ENCODE measurements at places on chromosomes 1 and 21.

DNA sequence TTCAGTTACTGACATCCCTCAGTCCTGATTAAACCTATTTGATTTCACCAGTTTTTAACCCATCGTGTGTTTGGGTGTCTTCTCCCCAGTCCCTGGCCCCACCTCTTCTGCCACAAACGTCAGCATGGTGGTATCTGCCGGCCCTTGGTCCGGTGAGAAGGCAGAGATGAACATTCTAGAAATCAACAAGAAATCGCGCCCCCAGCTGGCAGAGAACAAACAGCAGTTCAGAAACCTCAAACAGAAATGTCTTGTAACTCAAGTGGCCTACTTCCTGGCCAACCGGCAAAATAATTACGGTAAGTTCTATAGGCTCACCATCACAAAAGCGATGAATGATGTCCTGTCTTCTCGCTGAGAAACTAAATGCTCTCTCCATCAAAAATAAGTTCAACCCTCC is 28.7 kb downstream of the NBPF3 start:
- peak; percentile 71 for DNase-seq

DNA sequence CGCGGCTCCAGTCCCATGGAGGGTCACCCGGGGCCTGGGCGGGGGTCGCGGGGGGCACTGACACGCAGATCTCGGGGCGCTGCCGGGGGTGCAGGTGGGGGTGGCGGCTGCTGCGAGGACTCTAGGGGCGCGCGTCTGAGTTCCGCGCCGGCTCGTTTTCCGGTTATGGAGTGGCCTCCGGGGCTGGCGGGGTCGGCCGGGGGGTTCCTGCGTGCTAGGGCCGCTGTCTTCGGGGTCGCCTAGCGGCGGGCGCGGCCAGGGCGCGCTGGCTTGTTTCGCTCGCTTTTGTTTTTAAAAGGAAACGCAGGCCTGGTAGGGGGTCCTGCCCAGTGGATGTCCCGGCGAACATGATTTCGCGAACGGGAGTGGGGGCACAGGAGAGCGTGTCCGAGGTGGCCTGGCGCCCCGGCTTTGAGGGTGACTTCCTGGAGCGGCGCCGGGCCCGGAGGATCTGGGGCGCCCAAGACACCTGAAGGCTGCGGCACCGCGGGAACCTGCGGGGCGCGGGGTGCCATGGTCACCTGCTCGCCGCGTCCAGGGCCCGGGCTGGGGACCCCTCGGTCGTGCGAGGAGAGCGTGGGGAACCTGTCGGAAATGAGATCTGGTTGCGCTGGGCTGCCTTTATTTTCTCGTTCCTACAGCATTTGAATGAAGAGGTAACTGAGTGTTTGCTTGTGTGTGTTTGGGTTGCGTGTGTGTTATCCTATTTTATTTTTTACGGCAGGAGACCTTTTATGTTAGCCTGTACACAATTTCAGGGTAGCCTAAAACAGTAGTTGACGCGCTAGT is 618 bp downstream of the ETS2 start:
- DNase-seq, result peak; percentile 34

DNA sequence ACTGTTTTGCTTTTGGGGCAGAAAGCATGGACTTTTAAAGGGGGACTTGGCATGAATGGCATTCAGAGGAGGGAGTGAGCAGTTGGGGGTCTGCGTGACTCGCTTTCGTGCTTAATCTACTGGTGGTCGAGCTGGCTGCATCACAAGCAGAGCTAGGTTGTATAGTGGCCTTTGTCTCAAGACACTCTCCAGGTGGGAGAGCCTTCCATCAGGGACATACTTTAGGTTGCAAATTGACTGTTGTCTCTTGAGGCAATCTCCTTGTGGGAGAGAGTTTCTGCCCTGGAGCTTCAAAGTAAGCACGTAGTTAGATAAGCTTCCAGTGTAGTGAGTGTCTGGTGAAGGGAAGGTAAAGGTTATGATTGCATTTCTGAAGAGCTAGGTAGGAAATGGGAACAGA is 93.9 kb downstream of the C1orf21 start:
- DNase-seq, result peak; percentile 78

DNA sequence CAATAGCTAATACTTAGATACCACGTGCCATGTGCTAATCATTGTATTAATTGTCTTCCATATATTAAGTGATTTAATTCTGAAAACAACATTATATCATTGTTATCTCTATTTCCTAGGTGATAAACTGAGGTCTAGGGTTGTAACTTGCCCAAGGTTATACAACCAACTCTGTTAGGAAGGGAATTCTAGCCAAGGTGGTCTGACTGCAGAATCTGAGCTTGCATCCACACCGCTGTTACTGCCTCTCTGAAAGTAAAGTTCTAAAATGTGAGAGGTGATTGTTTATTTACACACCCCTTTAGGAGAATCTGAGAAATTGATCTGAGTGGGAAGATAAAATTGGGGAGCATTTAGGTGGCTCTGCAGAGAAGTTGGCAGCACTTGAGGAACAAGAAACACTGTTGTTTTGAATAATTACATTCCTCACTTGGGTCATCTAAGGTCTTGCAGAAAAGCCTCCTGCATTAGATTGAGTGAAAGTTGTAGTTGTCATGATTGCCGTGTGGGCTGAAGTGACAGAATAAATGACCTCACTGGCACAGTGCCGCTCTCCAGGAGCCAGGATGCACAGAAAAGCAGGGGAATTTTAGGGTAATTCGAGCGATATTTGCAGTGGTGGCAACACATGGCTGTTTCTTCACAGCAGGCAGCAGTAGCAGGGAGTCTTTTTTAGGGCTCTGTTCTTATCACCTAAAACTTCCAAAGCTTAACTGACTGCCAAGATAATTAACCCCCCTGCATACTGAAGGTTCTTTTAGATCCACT is 121.7 kb downstream of the ADGRL4 start:
- DNase-seq, result no peak

GRCh38 chr1:23742670-23743286 is 493 bp upstream of the ELOA start:
- DNase-seq, result no peak

DNA sequence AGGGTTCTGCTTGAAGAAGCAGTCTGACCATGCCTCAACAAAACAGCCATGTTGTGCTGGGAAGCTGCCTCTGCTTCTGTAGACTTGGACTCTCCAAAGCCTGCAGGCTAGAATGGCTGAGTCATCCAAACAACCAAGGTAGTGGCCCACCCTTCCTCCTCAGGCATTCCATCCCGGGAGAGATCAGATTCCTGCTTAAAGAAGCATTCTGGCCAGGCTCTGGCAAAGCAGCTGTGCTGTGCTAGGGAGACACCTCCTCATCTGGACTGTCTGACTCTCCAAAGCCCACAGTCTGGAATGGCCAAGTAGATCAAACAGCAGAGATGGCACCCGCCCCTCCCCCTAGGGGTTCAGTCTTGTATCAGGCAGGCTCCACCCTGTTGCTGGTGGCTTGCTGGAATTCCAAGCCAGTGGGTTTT is 38.3 kb upstream of the F3 start:
- peak; percentile 97 for DNase-seq

DNA sequence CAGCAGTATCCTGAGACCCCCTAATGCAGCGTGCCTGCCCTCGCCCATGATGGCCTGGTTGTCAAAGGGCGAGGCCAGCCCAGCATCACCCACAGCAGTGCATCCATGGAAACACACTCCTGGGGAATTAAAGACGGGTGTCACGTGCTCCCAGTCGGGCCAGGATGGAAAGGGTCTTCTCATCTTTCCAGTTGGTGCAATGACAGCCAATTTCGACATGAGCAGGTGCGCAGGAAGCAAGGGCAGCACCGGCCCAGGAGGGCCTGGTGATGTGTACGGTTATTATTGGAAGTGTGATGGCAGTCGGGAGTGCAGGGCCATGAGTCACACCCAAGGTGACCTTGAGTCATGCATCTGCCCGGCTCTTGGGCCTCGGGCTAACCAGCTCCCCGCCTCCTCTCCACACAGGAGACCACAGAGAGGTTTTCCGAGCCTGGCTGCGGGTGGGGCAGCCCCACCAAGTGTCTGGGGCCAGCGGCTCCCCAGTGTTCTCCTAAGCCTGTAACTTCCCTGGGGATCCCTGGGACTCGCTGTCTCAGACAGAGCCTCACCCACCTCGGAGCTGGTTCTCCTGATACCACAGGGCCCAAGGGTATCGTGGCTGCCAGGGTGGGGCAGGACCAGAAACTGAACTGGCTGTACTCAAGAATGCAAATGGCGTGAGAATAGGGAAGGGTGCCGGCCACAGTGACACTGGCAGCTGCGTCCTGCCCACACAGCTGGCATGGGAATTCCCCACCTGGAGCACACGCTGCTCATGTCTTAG is 119.8 kb downstream of the SIK1 start:
- DNase-seq, result peak; percentile 35

DNA sequence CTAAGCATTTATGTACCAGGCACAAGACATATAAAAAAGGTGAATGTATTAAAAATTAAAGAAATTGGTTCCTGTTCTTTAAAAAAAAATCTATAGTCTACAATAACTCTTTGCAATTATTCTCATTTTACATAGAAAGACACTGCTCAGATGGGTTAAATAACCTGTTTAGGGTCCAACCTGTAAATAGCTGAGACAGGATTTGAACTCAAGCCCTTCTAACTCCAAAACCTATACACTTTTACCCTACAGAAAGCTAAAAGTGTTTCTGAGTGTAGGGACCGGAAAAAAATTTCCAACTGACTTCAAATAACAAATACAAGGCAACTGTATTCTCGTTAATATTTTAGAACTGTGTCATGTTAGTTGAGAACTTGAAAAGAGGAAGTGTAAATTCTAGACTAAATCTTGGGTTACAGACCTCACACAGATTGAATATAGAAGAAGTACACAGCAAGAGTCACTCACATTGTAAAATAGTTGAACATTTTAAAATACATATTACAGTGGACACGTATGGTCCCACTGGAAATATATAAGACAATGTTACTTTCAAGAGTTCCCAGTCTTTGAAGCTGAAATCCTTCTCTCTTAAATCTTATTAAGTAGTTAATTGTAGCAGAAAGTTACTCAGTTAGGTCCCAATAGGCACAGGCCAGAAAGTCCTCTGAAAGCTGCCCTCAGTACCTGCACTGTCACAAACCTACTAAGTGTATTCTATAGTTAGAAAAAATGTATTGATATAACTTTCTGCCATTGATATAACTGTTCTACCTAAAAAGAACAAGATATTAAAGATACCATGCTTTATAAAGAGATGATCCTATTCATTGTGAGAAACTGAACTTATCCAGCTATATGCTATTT is 7.3 kb downstream of the EDEM3 start:
- no peak for DNase-seq

GRCh38 chr1:41907446-41907845 is 11.3 kb downstream of the HIVEP3 start:
- DNase-seq, result no peak

GRCh38 chr1:172764378-172764777 is 105.5 kb downstream of the FASLG start:
- no peak for DNase-seq

GRCh38 chr1:10912441-10912840 is 100.0 kb upstream of the TARDBP start:
- DNase-seq, result no peak

DNA sequence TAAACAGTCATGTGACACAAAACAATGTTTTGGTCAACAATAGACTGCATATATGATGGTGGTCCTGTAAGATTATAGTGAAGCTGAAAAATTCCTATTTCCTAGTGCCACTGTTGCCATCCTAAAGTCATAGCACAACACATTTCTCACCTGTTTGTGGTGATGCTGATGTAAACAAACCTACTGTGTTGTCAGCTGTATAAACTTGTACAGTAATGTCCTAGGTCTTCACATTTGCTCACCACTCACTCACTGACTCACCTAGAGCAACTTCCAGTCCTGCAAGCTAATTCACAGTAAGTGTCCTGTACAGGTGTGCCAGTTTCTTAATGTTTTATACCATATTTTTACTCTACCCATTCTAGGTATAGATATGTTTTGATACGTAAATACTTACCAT is 326.1 kb upstream of the USP24 start:
- DNase-seq, result no peak

GRCh38 chr21:39805983-39806382 is 61.0 kb downstream of the IGSF5 start:
- DNase-seq, result peak; percentile 86

DNA sequence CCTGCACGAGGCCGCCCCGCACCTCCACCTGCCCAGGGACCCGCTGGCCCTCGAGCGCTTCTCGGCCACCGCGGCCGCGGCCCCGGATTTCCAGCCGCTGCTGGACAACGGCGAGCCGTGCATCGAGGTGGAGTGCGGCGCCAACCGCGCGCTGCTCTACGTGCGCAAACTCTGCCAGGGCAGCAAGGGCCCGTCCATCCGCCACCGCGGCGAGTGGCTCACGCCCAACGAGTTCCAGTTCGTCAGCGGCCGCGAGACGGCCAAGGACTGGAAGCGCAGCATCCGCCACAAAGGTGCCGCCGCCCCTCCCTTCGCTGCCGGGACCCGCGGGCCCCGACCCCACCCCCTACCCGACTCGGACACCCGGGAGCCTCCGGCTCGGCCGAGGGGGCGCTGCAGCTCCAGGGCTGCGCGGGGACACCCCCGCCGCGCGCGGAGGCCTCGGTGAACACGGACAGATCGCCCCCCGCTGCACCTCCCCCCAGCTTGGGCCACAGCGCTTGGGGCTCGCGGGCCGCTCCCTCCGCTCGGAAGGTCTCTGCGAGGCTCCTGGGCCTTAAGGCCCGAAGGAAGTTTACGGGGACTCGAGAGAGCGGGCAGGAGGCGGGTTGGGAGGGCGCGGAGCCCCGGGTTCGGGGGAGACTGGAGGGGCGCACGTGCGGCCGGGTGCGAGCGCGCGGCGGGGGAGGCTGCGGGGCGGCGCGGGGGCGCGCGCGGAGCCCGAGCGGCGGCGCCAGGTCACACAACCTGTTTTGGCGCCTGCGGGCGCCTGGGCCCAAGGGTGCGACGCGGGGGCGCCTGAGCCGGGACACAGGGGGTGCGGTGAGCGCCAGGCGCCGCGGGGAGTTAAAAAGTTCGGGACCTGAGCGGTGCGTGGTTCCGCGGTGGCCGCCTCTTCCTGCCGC is 1.2 kb downstream of the SAMD11 start:
- DNase-seq, result no peak

DNA sequence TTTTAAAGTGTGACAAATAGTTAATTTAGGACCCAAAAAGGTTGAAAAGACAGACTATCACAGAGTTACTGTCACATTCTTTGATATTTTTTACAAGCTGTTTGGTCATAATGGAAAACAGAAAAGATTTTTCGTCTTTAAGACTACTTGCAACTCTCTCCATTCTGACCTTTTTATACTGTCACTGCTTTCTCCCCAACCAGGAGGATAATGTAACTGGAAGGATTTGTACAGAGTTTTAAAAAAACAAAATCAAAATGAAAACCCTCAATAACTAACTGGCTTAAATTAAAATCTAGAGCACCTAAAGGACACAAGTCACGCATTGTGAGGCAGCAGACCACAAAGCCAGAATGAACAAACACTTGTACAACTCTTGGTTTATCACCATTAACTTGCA is 257.7 kb downstream of the FAF1 start:
- DNase-seq, result no peak

- peak; percentile 83 for DNase-seq
Measured at GRCh38 chr1:17661546-17662157, 93.5 kb upstream of the ACTL8 start.

DNA sequence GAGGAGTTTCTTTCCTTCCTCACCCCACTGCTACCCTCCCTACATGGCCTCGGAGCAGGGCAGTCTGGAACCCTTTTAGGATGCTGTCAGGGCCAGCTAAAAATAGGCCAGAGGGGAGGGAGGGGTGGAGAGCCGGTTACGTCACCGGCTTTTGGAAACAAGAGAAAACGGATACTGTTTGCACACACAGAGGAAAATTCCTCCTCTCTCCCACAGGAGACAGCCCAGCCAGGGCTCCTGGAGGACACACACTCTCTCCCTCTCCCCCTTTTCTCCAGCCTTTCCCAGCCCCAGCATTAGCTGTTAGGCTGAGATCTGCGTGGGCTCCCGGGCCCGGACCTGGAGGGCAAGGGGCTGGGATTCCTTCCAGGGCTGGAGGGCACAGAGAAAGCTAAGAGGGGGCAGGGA is 20.0 kb upstream of the ALDH4A1 start:
- no peak for DNase-seq

- DNase-seq, result no peak
Measured at GRCh38 chr1:162704673-162705424, 72.6 kb downstream of the DDR2 start.

Data from trophoblast cell (in vitro differentiated cells and primary cell).